ENCODE measurements at places on chromosomes 1 and 21.
A peak's percentile ranks its signal among the peaks of the same experiment; 100 is the strongest.

DNA sequence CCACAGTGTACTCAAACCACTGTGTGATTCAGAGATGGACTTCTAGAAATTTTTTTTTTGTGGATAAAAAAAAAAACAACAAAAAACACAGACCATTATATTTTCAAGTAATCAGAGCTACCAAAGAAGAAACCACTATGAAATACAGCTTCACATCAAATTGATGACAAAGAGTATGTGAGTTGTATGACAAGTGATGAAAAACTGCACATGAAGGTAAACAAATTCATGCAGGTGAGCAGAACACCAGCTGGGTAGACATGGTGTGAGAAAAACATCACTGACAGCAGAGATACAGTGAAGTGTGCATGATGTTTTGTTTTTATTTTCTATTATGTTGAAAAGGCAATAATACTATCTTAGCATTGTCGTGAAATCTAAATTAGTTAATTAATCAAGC lies 8.0 kb upstream of the PTPRC start:
- no peak for DNase-seq

DNA sequence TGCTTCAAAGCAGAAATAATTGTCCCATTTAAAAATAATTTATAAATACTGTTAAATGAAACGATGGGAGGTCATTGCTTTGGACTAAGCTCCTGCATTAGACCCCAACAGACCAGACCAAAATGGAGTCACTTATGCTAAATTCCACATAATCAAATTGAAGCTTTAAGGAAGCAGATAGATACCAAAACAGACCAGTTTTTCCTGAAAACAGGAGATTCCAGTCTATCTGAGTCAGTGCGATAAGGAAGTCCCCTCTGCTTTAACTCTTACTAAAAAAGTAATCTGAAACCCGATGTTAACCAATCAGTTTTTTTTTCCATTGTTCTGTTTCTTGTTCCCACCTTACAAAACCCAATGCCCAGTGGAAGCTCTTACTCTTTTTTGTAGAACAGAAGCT lies 16.2 kb upstream of the DNASE2B start:
- DNase-seq: no peak

DNA sequence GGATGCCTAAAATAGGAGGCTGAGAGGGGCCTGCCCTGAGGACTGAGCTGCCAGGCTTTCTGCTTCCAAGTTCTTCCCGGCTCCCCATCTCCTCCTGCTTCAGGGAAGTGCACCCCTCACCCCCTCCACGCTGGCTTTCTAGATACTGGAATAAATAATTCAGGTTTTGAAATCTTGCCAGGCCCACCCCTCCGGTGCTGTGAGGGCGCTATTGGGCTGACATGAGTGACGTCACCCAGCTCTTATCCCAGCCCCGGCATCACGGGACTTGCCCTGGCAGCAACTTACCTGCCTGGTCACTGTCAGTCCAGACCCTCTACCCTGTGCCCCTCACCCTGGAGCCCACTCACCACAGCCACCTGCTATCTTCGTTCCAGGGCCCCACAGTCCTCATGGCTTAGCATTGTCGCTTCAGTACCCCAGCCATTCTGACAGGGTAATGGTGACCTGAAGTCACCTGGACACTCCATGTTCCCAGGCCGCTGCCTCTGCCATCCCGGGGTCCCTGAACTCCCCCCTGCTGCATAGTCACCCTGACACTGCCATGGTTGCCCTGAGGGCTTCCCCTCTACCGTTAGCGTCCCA lies 819 bp upstream of the GPR3 start:
- DNase-seq: peak; percentile 34

DNA sequence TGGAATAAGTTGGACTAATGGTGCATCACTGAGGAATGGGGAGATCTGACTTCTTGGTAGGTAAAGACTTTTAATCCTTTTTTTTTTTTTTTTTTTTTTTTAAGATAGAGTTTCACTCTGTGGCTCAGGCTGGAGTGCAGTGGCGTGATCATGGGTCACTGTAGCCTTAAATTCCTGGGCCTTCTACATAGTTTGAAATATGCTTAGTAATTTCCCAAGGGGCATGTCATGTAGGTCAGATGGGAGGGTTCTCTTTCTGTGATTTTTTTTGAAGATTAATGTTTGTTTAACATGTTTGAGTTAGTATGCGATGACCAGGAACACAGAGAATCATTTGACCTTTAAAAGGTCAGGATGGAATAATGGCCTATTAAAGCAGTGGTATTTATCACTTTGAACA lies 129.1 kb downstream of the S1PR1 start:
- no peak for DNase-seq

DNA sequence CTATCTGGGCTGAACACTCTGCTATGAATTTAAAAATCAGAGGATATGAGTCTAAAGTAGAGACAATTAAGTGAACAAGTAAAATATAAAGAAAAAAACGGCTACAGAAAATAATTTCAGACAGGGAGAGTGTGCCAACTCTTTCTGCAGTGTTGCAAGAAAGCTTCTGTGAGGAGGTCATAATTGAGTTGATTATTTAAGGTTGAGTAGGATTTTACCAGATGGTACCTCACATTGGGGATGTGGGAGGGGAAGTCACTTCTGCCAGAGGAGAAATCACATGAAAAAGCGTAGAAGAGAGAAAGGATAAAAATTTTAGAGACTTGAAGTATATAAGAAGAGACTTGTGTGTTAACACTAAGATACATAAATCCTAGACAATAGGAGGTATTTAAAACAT lies 238.0 kb upstream of the NCAM2 start:
- no peak for DNase-seq

Measured in activated CD4-positive, alpha-beta T cell treated with anti-CD3 and anti-CD28 coated beads, Interleukin-10, Interleukin-2, amounts not matched to agents 100 ng/mL and 50 ng/mL, durations not matched to agents 16 hours and 8 hours (primary cell).